ENCODE measurements at places on chromosomes 5 and 9.

- no peak for DNase-seq
Observed at GRCh38 chr5:54702470-54702869, 184.9 kb downstream of the SNX18 start.

- DNase-seq = no peak
Observed at GRCh38 chr5:137901011-137901817, 12.0 kb downstream of the PKD2L2 start.

DNA sequence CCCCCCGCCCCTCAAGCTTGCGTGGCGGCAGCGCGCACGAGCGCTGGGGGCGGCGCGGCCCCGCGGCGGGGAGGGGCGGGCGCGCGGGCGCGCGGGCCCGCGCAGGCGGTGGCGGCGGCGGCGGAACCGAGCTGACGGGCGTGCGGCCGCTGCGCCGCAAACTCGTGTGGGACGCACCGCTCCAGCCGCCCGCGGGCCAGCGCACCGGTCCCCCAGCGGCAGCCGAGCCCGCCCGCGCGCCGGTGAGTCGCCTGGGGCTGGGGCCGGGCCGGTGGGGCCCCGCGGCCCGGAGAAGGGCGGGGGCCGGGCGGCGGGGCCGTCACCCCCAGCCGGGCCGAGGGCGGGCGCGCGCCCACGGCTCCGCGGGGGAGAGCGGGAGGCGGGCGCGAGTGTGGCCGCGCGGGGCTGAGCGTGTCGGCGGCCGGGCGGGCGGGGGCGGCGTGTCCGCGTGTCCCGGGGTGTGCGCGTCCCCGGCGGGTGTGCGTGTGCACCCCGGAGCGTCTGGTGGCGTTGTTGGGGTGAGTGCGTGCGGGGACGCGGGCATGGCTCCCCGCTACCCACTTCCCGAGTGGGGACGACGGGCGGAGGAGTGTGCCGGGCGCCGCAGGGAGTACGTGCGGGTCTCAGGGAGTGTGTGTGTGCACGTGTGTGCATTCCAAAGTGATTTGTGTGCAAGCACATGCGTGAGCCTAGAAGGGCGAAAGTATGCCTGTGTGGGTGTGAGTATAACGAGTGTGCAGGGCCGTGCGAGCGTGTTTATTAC lies at the start of gene NEK6:
Gene NEK6, plus strand, starts transcription at position 106 of the 763 bp plus-strand sequence. CDS start 44,016 bp downstream, outside the sequence.
- peak; percentile 47 for DNase-seq

DNA sequence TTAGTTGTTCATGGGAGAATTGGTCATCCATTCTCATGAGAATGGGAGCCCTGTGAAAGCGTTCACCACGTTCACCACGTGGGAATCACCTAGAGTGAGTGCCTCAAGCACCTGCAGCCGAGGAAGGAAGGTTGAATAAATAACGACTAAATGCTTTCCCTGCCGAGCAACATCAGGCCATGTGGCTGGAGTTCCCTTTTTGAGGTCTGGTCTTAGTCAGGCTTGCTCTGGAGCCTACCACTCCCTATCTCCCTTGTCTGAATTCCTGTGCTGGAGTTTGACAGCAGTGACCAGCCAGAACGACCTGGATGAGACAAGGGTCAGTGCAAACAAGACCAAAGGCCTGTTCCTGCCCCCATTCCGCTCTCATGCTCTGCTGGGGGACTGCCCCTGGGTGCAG lies 28.5 kb downstream of the KCNMB1 start:
- DNase-seq = no peak

DNA sequence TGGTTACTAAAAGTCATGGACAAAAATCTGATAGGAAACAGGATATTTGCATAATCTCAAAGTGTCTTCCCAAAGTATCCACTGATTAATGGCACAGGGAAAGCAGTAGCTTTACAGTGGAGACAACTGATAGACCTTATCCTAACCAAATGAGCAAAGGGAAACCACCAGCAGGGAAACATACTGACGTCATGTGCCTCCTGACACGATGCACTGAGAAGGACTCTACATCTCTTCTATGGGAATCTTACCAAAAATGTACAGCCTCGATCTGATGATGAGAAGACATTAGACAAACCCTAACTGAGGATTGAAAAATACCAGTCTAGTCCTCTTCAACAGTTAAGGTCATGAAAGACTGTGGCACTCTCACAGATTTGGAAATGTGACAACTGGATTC lies 166.2 kb downstream of the INSYN2B start:
- no peak for DNase-seq

DNA sequence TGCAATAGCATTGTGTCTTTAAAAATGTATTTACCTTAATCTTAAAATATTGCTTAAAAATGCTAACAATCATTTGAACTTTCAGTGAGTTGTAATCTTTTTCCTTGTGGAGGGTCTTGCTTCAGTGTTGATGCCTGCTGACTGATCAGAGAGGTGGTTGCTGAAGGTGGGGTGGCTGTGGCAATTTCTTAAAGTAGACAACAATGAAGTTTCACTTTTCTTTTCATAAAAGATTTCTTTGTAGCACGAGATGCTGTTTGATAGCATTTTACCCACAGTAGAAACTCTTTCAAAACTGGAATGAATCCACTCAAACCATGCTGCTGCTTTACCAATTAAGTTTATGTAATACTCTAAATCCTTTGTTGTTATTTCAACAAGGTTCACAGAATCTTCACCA lies 50.8 kb downstream of the NR3C1 start:
- no peak for DNase-seq

DNA sequence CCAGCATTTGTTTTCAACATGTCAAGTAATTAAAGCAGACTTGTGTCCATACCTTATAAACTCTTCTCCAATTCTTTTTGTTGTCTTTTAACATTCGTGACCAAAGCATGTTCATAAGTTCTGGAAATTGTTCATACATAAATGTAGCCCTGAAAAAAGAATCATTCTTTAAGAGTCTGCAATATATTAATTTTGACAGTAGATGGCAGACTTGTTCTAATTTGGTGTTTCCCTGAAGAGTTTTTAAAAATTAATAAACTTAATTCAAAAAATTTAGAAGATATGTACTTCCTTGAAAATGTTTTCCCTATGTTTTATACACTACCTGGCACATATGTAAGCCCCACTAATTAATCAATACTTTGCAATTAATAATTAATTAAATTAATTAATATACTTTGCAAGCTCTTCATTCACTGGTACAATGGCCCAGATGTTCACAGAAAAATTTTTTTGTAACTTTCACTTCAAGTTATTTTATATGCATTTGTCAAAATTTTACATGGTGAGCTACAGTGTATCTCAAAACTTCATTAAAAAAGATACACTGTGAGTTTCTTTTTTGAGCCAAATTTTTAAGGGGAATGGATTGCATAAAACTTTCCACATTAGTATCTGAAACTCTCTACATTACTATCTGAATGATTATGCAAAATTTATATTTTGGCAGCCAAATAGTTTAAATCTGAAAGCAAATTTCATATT lies 42.1 kb downstream of the CLINT1 start:
- no peak for DNase-seq
